ENCODE measurements at places on chromosomes 6 and 20.

GRCh38 chr6:33785778-33786177 lies 3.2 kb downstream of the LEMD2 start:
- no peak for DNase-seq

GRCh38 chr6:73932866-73933265 lies 236.9 kb downstream of the CD109 start:
- DNase-seq: no peak

DNA sequence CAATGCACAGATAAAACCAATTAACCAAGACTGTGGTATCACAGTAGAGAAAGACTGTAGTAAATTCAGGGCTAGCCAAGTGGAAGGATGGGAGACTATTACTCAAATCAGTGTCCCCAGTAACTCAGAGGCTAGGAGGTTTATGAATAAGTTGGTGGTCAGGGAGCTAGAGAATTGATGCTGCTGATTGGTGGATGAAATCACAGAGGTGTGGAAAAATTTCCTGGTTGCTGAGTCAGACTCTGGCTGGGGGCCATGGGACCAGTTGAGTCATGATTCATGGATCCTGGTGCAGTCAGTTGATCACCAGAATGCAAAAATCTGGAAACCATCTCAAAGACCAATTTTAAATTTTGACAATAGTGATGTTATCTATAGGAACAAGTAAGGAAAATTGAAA lies 555.9 kb downstream of the C6orf118 start:
- no peak for DNase-seq

DNA sequence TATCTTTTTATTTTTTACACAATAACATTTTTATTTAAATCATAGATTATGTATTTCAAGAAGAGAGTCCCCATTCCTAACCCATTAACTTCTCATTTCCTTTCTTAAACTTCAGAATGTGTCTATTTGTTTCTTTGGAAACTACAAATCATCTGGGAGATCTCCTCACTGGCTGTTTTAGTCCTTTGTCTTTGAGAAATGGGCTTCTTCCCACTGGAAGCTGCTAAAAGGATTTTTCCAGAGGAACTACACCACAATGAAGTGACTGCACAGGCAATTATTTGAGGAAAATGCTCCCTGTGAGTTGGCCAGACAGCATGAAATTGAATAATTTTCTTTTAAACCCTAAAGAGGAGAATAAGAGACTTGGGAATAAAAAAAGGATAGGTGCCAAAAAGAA lies 119.1 kb downstream of the TENT5A start:
- no peak for DNase-seq

DNA sequence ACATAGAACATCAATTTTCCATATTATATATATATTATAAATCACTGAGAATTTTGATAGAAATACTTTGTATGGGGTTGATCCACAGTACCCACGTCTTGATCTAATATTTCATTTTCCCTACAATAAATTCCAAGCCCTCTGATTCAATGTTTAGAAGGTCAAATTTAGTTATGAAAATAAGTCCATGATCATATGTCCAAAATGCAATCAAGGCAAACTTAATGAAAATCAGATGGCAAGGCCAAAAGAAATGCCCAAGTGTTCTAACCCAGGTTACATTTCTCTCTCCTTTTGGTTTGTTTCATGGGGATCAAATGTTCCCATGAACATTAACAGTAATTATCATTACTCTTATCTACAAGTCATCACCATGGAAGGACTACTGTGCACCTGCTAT lies 203.8 kb downstream of the KIF16B start:
- DNase-seq: no peak

DNA sequence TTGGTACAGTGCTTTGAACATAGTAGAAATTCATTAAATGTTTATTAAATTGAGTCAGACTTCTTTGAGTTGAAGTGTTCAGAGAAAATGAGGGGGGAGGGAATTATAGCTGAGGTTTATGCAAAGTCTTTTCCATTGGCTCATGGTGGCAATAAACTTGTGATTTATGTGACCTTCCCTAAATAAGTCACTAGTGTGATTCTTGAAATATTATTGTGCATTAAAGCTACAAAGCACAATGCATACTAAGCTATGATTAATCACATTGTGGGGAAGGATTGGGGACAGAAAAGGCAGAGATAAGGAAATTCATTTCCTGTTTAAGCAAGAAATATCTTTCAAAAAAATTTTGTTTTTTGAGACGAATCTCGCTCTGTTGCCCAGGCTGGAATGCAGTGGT lies 877.5 kb downstream of the TFAP2A start:
- no peak for DNase-seq

- no peak for DNase-seq
Measured at GRCh38 chr20:10994991-10995700, 321.3 kb upstream of the JAG1 start.

- DNase-seq: no peak
Measured at GRCh38 chr6:107082045-107082444, 33.3 kb downstream of the BEND3 start.

- no peak for DNase-seq
Measured at GRCh38 chr6:148239801-148240460, 102.7 kb upstream of the SASH1 start.

DNA sequence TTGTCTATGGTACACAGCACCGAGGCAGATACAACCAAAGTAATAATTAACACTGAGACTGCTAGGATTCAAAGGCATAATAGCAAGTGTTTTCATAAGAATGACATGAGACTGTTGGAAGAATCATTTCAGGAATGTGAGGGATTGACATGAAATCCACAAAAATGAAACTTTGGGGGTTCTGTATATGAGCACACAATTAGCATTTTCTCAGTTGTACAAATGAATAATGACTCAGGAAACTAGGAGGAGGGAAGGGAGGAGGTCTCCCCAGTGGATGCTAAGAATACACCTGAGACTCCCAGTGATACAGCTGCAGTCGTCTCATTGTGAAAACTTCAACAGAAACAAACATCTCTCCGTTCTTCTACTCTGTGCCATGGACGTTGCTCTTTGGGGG lies 428.4 kb upstream of the PLCB4 start:
- no peak for DNase-seq

DNA sequence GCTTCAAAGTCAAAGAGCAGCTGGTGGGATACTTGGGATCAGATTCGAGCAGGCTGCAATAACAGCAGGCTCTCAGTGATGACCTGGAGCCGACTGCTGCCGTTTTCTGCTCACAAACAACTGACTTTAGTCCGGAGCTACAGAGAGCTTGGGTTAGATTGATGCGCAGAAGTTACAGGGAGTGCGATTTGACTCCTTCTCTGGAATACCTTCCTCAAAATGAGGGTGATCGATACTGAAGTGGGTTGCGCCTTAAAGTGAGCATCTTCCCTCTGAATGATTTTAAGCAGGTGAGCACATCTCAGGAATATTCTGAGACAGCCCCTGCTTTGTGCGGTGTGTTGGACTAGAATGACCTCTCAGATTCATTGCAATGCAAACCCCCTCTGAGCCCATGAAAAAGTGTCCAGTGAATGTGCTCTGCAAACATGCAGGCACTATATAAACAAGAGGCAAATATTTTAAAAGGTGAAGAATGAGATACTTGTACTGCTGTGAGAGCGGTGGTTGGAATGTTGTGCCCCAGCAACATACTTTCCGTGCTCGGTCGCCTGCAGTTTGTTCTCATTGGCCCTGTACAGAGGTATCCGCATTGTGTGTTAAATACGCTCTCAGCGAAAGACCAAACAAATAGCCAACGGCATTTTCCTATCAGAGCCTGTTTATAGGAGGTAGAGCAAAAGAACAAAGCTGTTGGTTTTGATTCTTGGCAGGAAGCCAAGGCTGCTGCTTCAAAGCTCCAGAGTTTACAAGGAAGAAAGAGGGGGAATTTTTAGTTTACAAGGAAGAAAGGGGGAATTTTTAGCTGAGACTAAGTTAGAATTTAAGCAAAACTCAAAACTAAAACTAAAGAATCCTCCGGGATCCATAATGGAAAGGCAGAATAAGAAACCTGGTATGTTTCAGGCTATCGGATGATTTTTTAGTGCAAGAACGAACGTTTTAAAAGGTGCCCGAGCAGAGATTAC lies 67.7 kb downstream of the PHACTR2 start:
- no peak for DNase-seq

DNA sequence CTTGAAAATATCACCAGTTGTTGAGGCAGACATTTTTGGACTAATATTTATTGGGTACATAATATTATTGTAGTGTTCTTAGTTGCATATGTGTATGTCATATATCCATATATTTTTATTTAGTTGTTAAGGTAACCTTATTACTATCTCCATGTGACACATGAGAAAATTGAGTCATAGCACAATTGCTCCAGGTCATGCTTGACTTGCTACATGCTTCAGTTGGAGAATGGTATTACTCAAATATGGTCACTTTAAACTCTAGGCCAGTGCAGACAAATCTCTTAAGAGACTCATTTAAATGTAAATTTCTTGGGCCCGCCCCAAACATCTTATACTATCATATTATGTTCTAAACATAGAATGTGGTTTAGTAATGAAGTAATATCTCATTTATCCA lies 246.1 kb downstream of the RIMS1 start:
- no peak for DNase-seq

- DNase-seq: no peak
Measured at GRCh38 chr6:157524735-157525134, 143.7 kb downstream of the ZDHHC14 start.

DNA sequence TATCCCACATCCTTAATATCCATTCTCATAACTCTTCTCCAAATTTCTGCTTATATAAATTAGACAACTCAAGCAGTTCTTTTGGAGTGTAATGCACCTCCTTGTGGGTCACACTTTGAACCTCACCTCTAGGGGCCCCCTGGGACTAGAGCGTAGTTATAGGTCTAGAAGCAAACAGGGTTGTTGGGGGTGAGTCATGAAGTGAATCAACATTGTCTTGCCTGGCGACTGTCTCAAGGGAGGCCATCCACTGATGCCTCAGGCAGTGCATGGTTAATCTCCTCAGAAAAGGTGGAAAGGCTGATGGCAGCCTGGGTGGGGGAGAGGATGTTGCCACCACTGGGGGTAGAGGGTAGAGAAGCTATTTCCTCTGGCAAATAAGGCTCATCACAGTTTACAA lies 129.1 kb downstream of the TNFRSF21 start:
- no peak for DNase-seq

DNA sequence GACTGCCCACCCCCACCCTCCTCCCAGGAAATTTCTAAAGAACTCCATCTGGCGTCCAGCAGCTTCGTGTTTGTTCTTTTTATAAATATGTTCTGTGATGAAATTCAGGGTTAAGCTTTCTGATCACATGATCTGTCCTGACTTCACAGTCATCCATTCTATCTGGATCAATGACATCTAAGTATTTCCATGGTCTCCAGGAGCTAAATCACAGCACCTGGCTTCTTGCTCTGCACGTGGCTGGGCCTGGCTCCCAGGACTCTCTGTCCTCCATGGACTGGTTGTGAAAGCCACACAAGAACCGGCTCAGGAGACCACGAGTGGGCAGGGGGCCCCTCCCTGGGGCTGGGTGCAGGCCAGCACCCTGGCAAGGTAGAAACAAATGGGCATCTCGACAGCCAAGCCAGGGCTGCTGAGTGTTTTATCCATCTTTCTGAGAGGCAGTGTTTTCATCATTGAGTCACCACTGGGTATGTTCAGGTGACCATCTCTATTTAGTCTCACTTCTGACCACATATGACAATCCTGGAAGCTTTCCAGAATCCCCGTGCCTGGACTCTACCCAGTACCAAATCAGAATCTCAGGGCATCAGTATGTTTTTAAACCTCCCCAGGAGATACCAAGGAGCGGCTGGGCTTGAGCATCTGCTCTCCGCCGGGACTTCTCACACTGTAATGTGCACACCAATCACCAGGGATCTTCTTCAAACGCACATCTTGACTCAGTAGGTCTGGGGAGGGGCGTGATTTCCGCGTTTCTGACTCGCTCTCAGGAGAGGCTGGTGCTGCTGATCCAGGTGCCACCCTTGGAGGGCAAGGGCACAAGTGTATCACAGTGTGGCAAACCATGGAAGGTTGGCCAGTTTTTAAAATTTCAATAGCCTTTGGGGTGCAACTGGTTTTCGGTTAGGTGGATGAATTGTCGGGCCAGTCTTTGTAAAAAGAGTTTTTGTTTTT lies 31.6 kb upstream of the PXDC1 start:
- DNase-seq: no peak

DNA sequence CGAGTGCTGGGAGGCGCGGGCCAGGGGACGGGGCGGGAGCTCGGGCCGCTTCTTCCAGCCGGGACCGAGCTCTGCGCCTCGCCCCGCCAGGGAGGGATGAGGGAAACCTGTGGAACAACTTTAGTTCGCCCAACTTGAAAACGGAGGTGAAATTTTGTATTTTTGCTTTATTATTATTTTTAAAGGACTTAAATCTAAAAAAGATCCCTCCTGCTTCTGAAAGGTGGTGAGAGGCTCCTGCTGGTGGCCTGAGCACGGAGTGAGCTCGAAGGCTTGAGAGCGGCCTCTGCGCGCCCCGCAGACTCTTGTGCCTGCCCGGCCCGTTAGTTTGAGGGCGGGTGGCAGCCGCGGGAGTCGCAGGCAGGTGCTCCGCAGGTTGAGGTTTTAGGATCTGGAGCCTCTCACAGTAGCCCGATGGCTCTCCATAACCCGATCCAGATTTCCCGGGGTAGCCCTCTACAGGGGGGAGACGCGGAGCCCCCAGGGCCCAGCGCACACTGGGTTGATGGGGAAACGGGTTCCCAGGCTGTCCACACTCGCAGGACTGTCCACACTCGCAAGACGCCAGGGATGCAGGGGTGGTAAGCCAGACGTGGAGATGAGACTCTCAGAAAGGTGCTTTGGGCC lies 46.2 kb upstream of the SUPT3H start:
- DNase-seq: peak; percentile 40

DNA sequence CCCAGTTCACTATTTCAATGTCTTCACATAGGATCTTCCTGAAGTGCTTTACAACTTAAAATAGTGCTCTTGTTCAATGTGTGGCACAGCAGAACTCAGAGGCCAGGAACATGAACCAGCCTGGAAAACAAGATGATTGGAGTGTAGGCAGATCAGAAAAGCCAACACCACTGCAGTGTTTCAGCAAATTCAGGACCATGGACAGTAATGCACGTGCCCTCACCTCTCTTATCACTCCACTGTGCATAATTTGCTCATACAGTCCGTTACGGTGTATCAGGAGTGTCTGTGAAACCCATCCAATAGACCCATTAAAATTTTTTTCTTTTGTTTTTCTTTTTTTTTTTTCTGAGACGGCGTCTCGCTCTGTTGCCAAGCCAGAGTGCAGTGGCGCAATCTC lies 27.6 kb upstream of the HACE1 start:
- DNase-seq: peak; percentile 5

DNA sequence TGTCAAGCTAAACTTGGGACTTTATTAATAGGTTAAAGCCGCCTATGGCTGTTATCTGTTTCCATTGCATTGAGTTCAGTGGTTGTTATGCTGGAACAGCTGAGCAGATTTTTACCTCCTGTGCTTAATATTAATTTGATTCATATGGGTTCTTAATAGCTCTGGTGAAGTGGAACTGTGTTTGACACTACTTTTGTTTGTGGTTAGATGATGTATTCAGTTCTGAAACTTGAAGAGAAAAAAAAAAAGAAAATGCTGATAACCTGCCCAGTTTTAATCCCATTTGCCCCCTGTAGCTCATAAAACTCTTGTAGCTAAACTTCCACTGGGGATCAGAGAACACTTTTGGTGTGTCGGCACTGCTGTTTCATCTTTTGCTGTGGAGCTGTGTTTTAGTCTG lies 117.8 kb downstream of the ZDHHC14 start:
- no peak for DNase-seq

GRCh38 chr6:51908243-51908642 lies 179.2 kb downstream of the PKHD1 start:
- no peak for DNase-seq

GRCh38 chr20:32366380-32366779 lies 8.2 kb downstream of the ASXL1 start:
- DNase-seq: no peak

Data from activated CD4-positive, alpha-beta T cell treated with anti-CD3 and anti-CD28 coated beads for 48 hours (primary cell).